ENCODE measurements at places on chromosomes 3 and 15.

DNA sequence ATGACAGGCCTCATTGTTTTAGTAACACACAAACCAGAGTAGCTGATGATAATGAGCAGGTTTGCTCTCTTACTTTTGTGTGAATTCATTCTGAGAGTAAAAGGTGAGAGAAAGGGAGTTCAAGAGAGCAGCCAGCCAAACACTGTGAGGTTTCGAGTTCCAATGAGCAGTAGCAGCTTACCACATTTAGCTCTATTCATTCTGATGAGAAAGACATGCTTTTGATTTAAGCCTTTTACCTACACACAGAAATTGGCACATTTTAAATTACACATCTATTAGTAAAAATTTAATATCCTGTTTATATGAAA, 28.0 kb downstream of the GLDN start:
- DNase-seq = no peak

- DNase-seq = no peak
Measured at GRCh38 chr15:26926081-26926480, 44.9 kb upstream of the GABRG3 start.

DNA sequence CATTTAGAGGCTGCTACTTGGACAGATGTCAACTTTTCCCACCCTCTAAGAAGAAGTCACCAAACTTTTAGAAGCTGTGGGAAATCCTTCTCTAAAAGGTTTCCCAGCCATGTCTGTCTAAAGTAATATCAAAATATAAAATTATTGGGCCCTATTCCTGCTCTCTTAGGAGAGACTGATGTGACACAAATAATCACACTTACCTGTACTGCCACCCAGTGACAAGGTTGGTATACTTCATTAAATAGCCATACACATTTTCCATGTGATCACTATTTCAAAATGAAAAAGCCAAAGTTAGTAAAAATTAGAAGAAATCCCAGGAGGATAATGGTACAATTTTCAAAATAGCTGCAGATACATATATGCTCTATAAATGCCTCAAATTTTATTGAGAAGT, 12.6 kb downstream of the OSBPL11 start:
- no peak for DNase-seq

GRCh38 chr3:120048355-120049041, 45.7 kb downstream of the GSK3B start:
- DNase-seq = no peak

GRCh38 chr3:51379746-51380455, 5.2 kb upstream of the MANF start:
- no peak for DNase-seq

- DNase-seq = no peak
Measured at GRCh38 chr3:129474984-129475804, 35.2 kb downstream of the IFT122 start.

DNA sequence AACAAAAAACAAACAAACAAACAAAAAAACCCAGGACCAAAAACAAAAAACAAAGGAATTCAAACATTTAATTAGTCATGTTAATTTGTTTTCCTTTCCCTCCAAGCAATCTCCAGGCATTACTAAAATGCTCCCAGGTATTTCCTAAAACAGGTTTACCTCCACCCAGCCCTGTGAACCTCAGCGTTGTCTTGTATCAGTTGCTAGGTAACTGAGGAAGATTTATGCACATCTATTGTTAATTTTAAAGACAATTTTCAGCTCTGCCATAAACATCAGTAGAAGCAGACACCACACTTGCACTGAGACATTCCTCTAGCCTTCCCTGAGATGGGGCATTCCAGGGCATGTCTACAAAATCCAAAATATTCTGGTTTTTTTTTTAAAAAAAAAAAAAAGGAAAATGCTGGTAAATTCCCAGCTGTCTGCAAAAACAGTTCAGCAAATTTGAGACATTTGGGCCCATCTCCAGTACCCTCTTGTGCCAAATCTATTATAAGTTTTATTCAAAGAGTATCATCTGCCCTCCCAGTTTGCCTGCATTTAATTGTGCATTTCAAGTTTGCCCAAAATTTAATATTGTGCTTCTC, 227.6 kb downstream of the ADAMTS9 start:
- no peak for DNase-seq

DNA sequence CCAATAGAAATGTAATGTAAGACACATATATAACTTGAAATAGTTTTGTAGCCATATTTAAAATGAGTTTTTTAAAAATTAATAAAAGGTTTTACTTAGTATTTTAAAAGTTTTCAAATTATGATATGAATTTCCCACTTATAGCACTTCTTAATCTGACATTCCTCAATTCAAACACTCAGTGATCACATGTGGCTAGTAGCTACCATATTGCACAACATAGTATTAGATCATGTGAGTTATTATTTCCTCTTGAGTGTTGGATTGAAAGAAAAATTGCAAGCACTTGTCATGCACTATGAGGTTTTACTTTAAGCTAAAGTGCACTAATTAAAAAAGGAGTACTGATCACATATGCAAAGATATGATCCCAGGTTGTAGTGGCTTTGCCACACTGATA, 453.4 kb upstream of the ROBO2 start:
- DNase-seq = no peak

GRCh38 chr15:86275361-86275760, 195.7 kb downstream of the AGBL1 start:
- no peak for DNase-seq

DNA sequence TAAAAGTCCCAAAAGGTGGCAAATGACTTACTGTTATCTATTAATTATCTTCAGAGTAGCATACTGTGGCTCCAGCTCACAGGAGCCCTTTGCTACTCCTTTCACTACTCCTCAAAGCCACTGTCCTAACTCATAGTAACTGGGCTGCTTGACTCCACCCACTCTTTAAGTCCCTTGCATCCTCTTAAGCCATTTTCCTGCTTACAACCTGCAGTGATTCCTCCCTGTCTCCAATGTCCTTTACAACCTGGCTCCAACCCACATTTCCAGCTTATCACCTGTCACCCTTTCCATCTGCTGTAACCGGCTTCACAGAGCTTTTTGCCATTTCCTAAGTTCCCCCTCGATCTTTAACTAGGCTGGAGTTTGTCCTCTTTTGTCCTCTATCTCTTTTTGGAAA, 388.1 kb downstream of the FGF12 start:
- DNase-seq = no peak

GRCh38 chr3:114299421-114299820, 5.6 kb downstream of the TIGIT start:
- DNase-seq = no peak

GRCh38 chr3:182364323-182364722, 429.0 kb upstream of the ATP11B start:
- DNase-seq = no peak

GRCh38 chr3:125150525-125151441, 61.8 kb downstream of the SLC12A8 start:
- DNase-seq = peak; percentile 34

GRCh38 chr3:143597774-143598652, 250.3 kb downstream of the SLC9A9 start:
- DNase-seq = no peak

DNA sequence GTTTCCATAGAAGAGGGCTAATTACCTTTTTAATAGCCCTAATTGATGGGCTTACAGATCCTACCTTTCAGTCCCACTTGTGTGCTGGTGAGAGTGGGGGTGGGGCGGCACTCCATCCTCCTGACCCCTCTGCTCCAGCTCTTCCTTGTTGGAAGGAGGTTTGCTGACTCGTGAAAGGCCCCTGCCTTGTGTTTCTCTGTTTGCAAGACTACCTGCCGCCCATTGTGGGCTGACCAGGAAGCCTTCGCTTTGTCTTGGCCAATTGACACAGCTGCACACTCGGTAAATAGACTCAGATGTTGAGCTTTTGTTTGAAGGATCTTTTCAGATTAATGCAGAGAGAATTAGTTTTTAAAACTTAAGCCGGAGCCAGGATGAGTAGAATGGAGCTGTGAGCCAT, 197.3 kb upstream of the HES1 start:
- DNase-seq = no peak

DNA sequence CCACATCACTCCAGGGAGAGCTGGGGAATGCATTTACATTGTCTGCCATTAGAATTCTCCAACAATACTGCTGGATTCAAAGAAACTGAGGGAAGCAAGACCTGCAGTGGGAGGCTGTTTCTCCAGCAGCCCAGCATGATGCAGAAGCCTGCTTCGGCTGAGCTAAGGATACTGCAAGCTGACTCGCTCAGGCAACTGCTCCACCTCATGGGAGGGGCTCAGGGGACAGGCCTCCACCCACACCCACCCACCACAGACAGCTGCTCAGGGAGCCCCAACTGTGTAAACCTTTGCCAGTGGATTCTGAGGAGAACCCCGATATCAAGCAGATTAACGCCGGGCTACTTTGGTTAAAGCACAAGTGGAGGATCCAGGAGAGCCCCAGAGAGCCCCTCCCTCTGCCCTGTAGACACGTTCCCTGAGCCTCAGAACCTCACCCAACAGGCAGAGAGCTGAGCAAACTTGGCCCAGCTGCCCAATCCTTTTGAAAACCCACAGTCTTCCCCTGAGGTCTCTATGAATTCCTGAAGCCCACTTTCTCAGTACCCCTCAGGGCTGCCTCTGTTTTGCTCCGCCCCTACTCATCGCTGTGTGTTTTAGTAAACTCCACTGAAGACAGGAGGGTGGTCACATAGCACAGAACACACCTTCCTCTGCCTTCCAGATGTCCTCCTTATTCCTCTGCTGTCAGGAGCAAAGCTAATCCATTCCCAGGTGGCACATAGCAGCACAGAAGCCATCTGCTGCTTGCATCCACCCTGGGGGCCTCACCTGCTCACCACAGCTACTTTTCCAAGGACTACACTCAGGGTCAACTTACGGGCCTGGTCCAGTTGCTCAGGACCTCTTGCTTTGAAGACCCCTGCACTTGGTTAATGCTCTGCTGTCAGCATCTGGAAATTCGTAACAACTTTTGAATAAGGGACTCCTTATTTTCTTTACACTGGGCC, 269.0 kb downstream of the ABHD5 start:
- peak; percentile 56 for DNase-seq

GRCh38 chr15:71334873-71335272, 219.6 kb downstream of the THSD4 start:
- DNase-seq = no peak

- no peak for DNase-seq
Measured at GRCh38 chr15:57165992-57166391, 210.3 kb upstream of the CGNL1 start.

Measured in left forelimb (tissue), 1 donor.